ENCODE measurements at places on chromosomes 4 and X. TPM values are rescaled to one million over a fixed set of nuclear protein-coding genes. Genes with fewer than 3 reads are reported as not detected.

DNA sequence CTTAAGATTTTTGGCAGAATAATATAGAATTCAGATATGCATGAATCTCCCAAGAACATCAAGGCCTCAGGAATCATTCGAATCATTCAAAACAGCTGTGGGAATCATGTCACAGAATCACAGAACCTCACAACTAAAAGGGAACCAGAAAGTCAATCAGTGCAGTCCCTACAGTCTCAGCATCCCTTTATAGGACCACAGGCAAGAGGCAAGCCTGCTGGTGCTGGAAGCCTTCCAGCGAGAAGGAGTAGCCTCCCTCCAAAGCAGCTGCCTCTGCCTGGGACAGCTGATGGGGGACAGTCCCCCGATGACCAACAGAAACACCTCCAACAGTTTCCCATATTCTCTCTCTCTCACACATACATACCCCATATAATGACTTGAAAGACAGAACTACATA, 20.7 kb downstream of the QDPR start:
- DNase-seq, result no peak

GRCh38 chr4:158094413-158095134, 78.3 kb downstream of the GASK1B start:
- DNase-seq, result no peak

The ANOS1 gene
- not detected for total RNA-seq

DNA sequence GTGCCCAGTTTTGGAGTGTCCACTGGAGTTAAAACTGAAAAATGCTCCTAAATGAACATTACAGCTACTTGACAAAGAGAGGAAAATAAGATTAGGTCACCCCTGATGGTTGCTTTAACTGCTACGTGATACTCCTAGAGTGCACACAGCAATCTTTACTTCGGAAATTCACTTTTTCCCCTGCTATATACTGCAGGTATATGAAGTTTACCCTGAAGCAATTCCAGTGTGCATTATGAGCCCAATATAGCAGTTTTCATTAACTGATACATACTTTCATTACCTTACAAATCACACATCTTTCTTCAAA, 773 bp upstream of the ZNF827 start:
- DNase-seq, result no peak

DNA sequence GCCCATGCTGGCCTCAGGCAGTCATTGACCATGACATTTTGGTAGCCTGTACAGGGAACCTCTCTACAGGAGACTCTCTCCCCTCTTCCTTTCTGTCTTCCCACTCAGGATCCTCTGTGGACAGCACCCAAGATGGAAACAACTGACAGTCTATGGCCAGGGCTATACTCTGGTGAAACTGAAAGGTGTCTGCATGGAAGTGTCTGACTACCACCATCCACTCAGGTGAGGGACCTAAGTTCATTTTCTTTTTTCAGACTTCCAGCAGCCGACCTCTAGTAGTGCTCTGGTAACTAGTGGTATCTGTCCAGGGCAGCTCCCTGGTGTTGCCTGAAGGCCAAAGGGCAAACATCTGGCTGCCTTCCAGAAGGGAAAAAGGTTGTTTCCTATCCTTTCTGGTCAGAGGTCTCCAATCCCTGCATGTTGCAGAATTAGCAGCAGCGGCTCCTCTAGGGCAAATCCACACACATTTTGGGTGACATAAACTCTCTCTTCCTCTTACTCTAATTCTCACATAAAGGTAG, 804.5 kb downstream of the C4orf33 start:
- DNase-seq, result no peak

GRCh38 chr4:7214359-7214758, 22.0 kb downstream of the SORCS2 start:
- no peak for DNase-seq
